ENCODE measurements at places on chromosomes 12 and 14. TPM values are rescaled to one million over a fixed set of nuclear protein-coding genes. Genes with fewer than 3 reads are reported as not detected.

The HPD gene
- total RNA-seq, result not detected

The PZP gene
- total RNA-seq, result not detected

The RNASE3 gene
- not detected for total RNA-seq

The FAM90A1 gene
- total RNA-seq, result 5.8 TPM

The RNASE12 gene
- total RNA-seq, result not detected

The YAF2 gene
- 52.0 TPM for total RNA-seq

The CEP290 gene
- 24.1 TPM for total RNA-seq

DNA sequence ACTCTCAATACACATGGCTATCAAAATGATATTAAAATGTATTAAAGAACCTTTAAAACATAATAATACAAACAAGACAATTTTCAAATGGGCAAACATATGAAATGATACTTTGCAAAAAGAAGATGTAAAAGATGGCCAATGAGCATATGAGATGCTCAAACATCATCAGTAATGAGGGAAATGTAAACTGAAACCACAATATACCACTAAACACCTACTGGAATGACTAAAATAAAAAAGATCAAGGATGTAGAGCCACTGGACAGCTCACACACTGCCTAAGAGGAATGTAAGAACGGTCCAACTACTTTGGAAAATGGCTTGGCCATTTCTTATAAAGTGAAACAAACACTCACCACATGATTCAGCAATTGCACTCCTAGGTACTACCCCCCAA lies 97.2 kb upstream of the BBS10 start:
- no peak overlapping the region for H3K27ac ChIP-seq
- no peaks in the 10 kb centered on the region for H3K36me3 ChIP-seq
- no peaks in the 10 kb centered on the region for H3K4me1 ChIP-seq
- no peak overlapping the region for H3K4me3 ChIP-seq

- H3K27me3 ChIP-seq, result no peaks in the 10 kb centered on the region
- no peak overlapping the region for H3K27ac ChIP-seq
- no peak for DNase-seq
- H3K4me3 ChIP-seq, result no peak overlapping the region
Observed at GRCh38 chr12:117986705-117987469, 18.1 kb upstream of the KSR2 start.

- no peaks in the 10 kb centered on the region for H3K4me1 ChIP-seq
- H3K4me3 ChIP-seq, result no peak overlapping the region
- no peak for DNase-seq
- H3K36me3 ChIP-seq, result no peaks in the 10 kb centered on the region
- no peak overlapping the region for H3K27ac ChIP-seq
Observed at GRCh38 chr14:84535976-84536375, 994.0 kb upstream of the FLRT2 start.

DNA sequence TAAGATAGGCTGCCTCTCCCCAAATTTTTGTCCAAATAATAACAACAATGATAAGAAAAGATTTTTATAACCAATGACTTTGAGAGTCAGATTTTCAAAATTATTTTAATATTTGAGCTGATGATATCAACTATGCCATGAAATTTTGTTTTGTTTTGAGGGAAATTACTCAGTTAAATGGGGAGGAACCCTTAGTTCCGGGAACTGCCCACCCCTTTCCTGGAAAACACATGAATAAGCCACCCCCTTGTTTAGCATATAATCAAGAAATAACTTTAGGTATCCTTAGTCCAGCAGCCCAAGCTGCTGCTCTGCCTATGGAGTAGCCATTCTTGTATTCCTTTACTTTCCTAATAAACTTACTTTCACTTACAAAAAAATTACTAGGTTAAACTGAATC lies 61.4 kb downstream of the HMGA2 start:
- no peak for DNase-seq
- H3K27ac ChIP-seq, result no peak overlapping the region
- no peaks in the 10 kb centered on the region for H3K4me1 ChIP-seq
- no peaks in the 10 kb centered on the region for H3K27me3 ChIP-seq
- H3K36me3 ChIP-seq, result no peaks in the 10 kb centered on the region

- H3K36me3 ChIP-seq, result no peaks in the 10 kb centered on the region
- no peak overlapping the region for H3K27ac ChIP-seq
- H3K27me3 ChIP-seq, result no peaks in the 10 kb centered on the region
- no peaks in the 10 kb centered on the region for H3K4me1 ChIP-seq
- no peak overlapping the region for H3K4me3 ChIP-seq
Observed at GRCh38 chr12:76270657-76271358, 77.4 kb downstream of the BBS10 start.

GRCh38 chr12:68086019-68086603 lies 73.4 kb downstream of the IFNG start:
- H3K27me3 ChIP-seq, result no peaks in the 10 kb centered on the region
- no peaks in the 10 kb centered on the region for H3K36me3 ChIP-seq
- no peak overlapping the region for H3K27ac ChIP-seq

- no peaks in the 10 kb centered on the region for H3K4me1 ChIP-seq
- no peaks in the 10 kb centered on the region for H3K36me3 ChIP-seq
- H3K4me3 ChIP-seq, result no peak overlapping the region
- H3K27me3 ChIP-seq, result no peaks in the 10 kb centered on the region
Observed at GRCh38 chr12:48903363-48903981, 21.8 kb downstream of the FKBP11 start.

DNA sequence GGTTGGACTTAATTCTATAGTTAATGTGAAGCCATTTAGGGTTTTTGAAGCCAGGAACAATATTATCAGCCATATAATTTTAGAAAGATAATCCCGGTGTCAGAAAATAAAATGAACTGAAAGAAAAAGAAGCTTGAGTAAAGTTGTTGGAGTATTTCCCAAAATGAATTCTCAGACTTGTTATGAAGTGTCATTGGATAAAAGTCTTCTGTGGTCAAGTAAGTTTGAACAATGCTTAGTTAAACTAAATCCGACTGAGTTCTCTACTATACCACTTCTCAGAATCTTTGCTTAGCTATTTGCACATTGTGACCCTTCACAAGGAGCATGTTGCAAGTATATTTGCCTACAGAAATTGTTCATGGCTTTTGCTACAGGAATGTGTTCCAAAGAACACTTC lies 17.5 kb upstream of the FLRT2 start:
- no peaks in the 10 kb centered on the region for H3K36me3 ChIP-seq
- H3K4me1 ChIP-seq, result no peaks in the 10 kb centered on the region
- DNase-seq, result no peak
- H3K27ac ChIP-seq, result no peak overlapping the region
- H3K27me3 ChIP-seq, result no peaks in the 10 kb centered on the region

DNA sequence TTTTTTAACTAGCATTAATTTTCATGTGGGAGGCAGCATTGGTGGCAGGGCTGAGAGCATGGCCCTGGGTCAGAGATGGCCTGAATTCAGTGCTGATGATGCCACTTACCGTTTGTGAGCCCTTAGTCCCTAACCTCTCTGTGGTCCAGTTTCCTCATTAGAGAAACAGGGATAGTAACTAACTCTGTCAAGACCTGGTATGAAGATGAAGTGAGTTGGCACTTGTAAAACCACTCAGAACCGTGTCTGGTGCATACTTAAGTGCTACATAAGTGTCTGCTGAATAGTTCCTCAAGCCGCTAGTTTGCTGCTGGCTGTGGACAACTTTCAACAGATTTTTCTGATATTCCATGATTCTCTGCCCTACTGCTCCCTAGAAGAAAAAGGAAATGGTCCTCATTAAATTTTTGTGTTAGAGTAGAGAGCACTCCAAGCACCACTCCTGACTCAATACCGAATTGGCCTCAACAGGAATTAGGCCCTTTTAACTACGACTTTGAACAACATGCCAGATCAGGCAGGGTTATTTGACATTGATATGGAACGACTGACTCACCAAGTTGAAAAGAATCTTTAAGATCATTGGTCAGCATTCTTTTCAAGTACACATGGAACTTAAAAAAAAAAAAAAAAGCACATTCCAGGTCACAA lies 250.2 kb downstream of the ANO2 start:
- no peaks in the 10 kb centered on the region for H3K36me3 ChIP-seq
- no peak overlapping the region for H3K4me3 ChIP-seq
- H3K27me3 ChIP-seq, result no peaks in the 10 kb centered on the region
- DNase-seq, result no peak

DNA sequence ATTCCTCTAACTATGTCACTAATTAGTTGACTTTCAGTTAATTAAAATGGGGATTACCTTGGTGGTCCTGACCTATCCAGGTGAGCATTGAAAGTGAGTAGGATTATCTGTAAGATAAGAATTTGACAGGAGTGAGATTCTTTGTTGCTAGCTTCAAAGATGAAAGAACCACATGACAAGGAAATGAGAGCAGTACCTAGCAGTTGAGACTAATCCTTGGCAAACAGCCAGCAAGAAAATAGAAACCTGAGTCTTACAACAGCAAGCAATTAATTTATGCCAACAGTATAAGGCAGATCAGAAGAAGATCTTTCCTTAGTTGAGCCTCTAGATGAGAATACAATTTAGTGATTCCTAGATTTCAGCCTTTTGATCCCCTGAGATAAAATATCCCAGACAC lies 1058.4 kb downstream of the LRFN5 start:
- no peak for DNase-seq
- no peaks in the 10 kb centered on the region for H3K36me3 ChIP-seq
- H3K4me1 ChIP-seq, result no peaks in the 10 kb centered on the region
- H3K27me3 ChIP-seq, result no peaks in the 10 kb centered on the region
- H3K27ac ChIP-seq, result no peak overlapping the region
- H3K4me3 ChIP-seq, result no peak overlapping the region

- H3K4me3 ChIP-seq, result no peak overlapping the region
- peak overlapping the region; percentile 41 for H3K27ac ChIP-seq
- H3K36me3 ChIP-seq, result no peaks in the 10 kb centered on the region
- H3K4me1 ChIP-seq, result no peaks in the 10 kb centered on the region
- DNase-seq, result no peak
Observed at GRCh38 chr12:47207829-47208248, 128.1 kb upstream of the AMIGO2 start.

DNA sequence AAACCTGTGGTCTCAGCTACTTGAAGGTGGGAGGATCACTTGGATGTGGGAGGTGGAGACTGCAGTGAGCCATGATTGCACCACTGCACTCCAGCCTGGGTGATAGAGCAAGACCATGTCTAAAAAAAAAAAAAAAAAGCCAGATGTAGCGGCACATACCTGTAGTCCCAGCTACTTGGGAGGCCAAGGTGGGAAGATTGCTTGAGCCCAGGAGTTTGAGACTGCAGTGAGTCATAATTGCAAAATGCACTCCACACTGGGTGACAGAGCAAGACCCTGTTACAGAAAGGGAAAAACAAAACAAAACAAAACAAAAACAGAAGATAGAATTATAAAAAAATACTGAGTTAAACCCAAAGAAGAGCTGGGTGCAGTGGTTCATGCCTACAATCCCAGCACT lies 29.1 kb upstream of the APOF start:
- H3K4me1 ChIP-seq, result no peaks in the 10 kb centered on the region
- H3K27ac ChIP-seq, result no peak overlapping the region
- no peak for DNase-seq
- H3K4me3 ChIP-seq, result no peak overlapping the region
- no peaks in the 10 kb centered on the region for H3K36me3 ChIP-seq
- H3K27me3 ChIP-seq, result no peaks in the 10 kb centered on the region

DNA sequence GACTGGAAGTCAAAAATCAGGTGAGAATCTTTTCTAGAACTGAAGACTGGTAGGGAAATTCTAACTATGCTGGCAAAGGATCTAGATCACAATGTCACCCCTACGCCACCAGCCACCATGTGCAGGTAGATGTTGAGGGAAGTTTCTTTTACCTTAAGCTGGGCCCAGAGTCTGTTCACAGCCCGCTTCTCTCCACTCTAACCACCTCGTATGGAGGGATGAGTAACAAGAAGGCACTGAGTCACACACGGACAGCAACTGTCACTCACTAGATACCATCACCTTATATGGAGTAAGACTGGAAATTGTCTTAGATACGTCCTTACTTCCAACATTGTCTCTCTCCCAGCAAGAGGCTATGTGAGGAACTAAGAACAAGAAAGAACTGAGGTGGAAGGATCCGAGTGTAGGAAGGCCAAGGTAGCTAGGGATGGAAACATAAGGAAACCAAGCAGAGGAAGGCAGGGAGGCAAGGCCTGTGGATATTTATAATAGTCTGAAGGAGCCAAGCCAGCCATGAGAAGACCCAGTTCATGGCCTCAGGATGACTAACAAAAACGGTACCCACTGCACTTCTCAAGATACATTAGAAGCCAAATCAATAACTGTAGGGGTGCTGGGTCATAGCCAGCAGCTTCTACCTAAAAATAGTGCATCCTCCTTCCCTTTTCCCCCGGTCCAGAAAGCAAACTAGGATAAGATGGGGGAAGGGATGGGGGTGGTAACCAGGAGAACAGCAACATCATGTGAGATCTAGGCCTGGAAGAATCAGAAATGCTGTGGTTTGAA lies 15.5 kb downstream of the REM2 start:
- no peak overlapping the region for H3K4me3 ChIP-seq
- H3K27ac ChIP-seq, result no peak overlapping the region
- H3K36me3 ChIP-seq, result no peaks in the 10 kb centered on the region
- no peaks in the 10 kb centered on the region for H3K27me3 ChIP-seq

- no peak for DNase-seq
- no peaks in the 10 kb centered on the region for H3K36me3 ChIP-seq
- H3K4me3 ChIP-seq, result no peak overlapping the region
- H3K27me3 ChIP-seq, result no peaks in the 10 kb centered on the region
- no peak overlapping the region for H3K27ac ChIP-seq
Observed at GRCh38 chr12:93102744-93103143, 173.6 kb upstream of the EEA1 start.

- no peak overlapping the region for H3K4me3 ChIP-seq
- H3K27me3 ChIP-seq, result no peaks in the 10 kb centered on the region
Observed at GRCh38 chr12:67137256-67137655, 131.9 kb upstream of the CAND1 start.

DNA sequence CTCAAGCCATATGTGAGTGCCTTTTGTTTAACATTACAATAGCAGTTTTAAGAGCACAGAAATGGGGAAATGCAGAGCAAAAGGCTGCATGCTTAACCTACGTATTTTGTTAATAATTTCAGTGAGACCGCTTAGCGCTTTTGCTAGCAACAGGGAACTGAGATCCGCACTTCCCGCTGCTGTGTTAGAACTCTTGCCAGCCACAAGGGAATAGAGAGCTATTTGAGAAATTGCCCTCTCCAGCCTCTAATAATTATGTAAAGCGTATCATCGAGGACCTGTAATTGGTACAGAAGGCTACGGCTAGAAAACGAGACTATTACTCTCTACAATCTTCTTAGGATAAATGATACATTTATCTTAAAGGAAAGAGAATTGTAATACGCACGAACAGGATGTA lies 205.2 kb upstream of the GRIP1 start:
- no peak for DNase-seq
- no peaks in the 10 kb centered on the region for H3K36me3 ChIP-seq
- H3K4me3 ChIP-seq, result no peak overlapping the region
- no peaks in the 10 kb centered on the region for H3K4me1 ChIP-seq
- no peaks in the 10 kb centered on the region for H3K27me3 ChIP-seq

Measured in Peyer's patch (tissue), 4 donors.